ENCODE measurements at places on chromosomes 3 and 15.

GRCh38 chr15:99703603-99704443, 29.4 kb downstream of the LYSMD4 start:
- peak; percentile 63 for DNase-seq

DNA sequence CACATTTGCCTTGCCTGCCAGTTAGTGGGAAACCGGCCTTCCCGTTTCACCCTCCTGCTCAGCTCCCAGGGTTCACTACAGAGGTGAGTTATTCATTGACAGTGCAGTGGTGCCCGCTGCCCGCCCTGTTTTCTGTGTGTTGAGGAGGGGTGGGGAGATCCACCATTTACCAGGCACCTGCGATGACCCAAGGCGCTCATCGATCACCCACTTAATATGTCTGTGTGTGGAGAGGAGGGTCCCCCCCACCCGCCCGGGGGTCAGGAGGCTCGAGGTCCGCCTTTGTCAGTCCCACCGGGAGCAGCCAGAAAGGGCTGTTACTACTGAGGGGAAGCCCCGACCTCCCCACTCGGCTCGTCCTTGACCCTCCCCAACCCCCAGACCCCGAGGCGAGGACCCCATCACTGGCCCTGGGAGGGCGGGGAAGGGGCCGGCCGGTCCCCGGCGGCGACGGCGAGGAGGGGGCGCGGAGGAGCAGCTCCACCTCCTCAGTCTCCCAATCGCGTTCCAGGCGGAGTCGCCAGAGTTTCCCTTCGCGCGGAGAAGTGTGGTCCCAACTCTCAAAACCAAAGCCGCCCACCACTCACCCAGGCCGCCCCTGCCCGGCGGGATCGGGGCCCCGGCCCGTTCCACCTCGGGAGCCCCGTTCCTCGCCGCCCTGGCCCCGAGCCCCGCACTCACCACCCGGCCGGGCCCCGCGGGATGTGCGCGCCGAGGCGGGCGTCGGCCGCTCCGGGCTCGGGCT, 1.1 kb downstream of the PLXNB1 start:
- no peak for DNase-seq

- DNase-seq: no peak
These were observed 42.9 kb upstream of the RPL32 start for GRCh38 chr3:12884186-12884680.

- DNase-seq: peak; percentile 16
These were observed 503.6 kb upstream of the NAALADL2 start for GRCh38 chr3:174355505-174355904.

- peak; percentile 11 for DNase-seq
These were observed 1.1 kb downstream of the ADPGK start for GRCh38 chr15:72782274-72783003.

GRCh38 chr15:61459785-61460707, 230.9 kb upstream of the RORA start:
- DNase-seq: no peak

- no peak for DNase-seq
These were observed 59.9 kb downstream of the LRRFIP2 start for GRCh38 chr3:37114251-37115145.

GRCh38 chr3:16359331-16359730, 94.3 kb downstream of the OXNAD1 start:
- DNase-seq: no peak

DNA sequence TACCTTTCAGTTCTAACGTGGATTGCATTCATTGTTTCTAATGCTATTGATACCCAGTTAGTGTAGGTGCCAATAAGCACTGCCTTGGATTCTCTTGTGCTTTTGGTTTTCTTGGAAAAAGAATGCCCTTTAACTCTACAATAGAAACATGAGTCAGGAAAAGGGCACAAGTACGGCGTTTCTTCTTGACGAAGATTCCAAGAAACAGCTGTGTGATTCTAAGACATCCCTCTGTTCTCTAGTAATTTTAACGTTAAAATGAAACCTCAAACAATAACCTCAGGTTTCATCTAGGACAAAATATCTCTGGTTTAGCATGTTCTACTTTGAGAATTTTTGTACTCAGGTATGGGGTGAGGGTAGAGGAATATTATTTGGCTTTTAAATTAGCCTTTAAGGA, 540.5 kb upstream of the ATP11B start:
- DNase-seq: no peak

- DNase-seq: no peak
These were observed 50.9 kb downstream of the TLE3 start for GRCh38 chr15:70046679-70047369.

- DNase-seq: no peak
These were observed 33.0 kb downstream of the ANP32A start for GRCh38 chr15:68787609-68788263.

DNA sequence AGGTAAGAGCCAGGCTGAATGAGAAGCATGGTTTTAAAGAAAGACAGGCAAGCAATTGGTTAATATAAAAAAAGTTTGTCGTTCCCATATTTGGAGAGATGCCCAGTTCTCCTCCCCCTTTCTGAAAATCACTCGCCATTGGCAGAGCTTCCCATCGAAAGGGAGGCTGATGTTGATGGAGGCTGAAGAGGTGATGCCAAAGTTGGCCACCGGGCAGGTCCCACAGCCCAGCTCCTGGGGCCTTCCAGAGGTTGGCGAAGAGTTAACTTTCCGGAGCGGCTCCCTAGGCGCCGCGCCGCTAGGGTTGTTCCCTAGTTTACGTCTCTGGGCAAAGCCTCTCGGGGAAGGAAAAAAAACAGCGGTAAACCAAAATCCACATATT, 793 bp downstream of the PCOLCE2 start:
- no peak for DNase-seq

GRCh38 chr3:170553788-170554757, 31.8 kb downstream of the SLC7A14 start:
- no peak for DNase-seq

DNA sequence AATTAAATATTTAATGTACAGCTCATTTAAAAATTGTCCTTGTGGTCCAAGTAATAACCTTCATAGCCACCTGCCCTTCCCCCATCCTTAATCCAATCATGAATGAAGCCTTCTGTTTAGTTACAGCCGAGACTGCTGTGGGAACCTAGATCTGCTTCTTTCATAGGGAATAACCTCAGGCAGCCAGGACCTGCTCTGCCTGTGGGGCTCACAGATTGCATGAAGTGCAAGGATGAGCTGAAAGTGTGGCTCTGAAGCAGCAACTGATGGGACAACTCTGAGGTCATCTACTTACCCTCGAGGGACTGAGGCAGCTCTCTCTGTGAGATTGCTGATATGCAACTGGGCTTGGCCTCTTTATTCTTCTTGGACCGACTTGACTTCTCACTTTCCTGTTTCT, 169.8 kb downstream of the POTEB3 start:
- DNase-seq: no peak

GRCh38 chr15:81106560-81106959, 27.5 kb upstream of the CFAP161 start:
- DNase-seq: peak; percentile 60

- DNase-seq: no peak
These were observed at the start of gene CAV3 for GRCh38 chr3:8733332-8734094. TSS of gene CAV3 (plus strand) at chr3:8733802. CDS start at chr3:8733877, 75 bp downstream.

GRCh38 chr3:112391648-112392047, 58.7 kb downstream of the CD200 start:
- no peak for DNase-seq

GRCh38 chr3:156787001-156787400, 39.2 kb upstream of the LEKR1 start:
- no peak for DNase-seq

- no peak for DNase-seq
These were observed 52.8 kb downstream of the CDIN1 start for GRCh38 chr15:36632226-36632625.

DNA sequence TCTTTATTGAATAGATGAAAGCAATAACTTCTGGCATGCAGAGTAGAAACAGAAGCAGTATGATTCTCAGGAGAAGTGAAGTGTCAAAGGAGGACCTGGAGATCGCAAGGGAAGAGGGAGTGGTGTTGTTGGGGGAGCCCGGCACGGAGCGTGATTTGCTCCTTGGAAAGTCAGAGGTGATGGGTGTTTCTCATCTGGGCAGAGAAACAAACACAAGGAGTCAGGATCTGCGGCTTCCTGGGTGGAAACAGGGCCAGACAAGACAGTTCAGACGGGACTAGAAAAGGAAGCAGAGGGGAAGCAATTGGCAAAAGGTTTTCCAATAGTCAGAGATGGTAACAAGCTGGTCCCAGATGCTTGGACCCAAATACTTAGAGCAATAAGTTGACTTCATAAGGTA, 34.4 kb upstream of the CCDC80 start:
- DNase-seq: no peak

DNA sequence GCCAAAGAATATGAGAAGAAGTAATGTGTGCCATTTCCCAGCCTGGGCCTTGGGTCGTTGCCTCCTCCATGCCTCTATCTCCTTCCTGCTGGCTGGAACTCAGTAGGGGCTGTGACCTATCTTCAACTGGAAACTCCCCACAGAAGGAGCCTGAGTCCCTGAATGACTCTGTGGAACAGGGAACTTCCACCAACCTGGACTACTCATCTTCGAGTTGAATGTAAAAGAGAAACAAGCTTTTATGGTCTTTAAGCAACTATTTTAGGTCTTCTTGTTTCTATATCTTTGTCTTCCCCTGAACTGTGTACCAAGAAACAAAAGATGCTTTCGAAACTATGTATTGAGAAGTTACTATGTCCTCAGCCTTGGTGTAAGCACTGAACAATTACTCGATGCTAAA, 355.3 kb upstream of the NR2F2 start:
- DNase-seq: peak; percentile 79

Measured in GM12865 (cell line).